Left cardiac atrium (tissue), 4 donors: ENCODE measurements at places on chromosomes 12 and 14.

- DNase-seq = no peak
Measured at GRCh38 chr14:101251812-101252442, 309.4 kb upstream of the DIO3 start.

DNA sequence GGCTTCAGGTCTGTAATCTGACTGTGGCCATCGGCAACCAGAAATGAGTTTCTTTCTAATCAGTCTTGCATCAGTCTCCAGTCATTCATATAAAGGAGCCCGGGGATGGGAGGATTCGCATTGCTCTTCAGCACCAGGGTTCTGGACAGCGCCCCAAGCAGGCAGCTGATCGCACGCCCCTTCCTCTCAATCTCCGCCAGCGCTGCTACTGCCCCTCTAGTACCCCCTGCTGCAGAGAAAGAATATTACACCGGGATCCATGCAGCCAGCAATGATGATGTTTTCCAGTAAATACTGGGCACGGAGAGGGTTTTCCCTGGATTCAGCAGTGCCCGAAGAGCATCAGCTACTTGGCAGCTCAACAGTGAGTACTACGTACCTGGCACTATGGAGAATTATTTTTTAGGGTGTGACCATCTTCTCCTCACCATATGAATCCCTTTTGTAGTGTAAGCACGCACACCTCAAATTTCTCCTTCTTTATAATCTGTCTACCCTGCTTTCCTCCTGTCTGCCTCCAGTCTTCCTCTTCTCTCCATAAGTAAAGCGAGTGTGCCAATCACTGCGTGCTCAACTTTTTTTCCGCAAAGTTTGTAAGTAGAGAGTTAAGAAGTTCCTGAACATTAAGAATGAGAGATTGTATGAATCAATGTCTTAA is at the start of gene TPH2:
Gene TPH2, plus strand, starts transcription at position 118 of the 658 bp plus-strand sequence. Its CDS starts 142 bp downstream, at position 260.
- DNase-seq = peak; percentile 36

GRCh38 chr12:988646-989045 is 2.4 kb upstream of the ERC1 start:
- no peak for DNase-seq

DNA sequence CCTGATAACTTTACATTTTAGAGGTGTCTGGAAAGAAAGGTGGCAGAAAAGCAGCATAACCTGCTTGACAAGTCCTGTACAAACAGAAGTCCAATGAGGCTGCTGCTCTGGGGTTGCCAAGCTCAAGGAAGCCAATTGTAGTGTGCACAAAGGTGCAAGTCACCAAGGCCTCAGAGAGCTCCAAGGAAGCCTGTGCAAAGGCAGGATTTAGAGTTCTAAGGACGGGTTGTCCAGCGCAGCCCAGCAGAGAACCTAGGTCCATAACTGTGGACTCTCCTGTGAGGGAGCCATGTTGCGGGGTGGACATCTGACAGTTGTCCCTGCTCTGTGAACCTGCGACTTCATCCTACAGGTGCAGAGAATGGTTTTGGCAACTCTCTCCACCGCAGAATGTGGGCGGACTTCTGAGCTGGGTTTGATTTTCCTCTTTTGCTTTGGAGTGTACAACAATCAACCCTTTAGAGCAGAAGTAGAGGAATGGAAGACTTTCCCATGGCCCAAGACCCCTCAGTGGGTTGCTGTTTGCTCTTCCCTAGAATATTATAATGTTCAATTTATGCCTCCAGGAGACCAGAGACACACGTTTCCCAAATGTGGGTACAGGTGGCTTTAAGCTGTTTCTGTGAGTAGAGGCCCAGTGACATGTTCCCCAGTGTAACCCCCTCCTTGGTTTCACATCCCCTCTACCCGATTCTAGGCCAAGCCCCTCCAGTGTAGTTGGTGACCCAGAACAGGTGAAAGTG is 81.0 kb downstream of the ETV6 start:
- no peak for DNase-seq

DNA sequence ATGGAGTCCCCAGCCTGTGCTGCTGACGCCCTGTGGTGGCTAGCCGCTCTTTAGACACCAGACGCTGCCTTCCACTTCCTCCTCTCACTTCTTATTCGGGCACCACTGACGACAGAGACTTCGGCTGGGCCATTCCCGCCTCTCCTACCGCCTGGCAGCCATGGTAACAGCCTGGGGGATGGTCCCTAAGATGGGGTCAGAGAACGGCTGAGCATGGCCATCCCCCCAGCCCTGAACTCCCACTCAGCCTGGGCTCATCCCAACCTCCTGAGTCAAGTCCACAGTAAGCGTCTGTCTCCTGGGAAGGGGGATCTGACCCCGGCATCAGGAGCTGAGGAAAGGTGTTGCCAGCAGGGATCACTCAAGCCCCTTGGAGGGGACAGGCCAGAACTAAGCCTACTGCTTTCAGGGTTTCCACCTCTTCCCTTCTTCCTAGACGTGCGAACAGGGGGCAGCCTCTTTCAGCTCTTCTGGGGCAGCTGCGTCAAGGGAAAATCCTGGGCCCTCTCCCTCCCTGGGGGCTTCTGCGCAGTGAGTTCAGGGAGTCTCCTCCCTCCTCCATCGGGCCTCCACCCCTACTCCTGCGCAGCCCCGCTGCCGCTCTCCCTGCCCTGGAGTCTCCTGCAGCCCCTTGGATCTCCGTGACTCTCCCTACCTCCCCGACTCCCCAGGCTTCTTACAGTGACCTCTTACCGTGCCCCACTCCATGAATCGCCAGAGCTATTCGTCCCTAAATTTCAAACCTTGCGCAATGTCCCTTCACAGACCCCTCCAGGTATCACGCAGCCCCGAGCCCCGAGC is 643 bp upstream of the TAMALIN start:
- peak; percentile 60 for DNase-seq
